ENCODE measurements at places on chromosomes 1 and 21. TPM values are rescaled to one million over a fixed set of nuclear protein-coding genes. Genes with fewer than 3 reads are reported as not detected.

- DNase-seq, result no peak
Observed at GRCh38 chr1:40982721-40983120, 3.2 kb downstream of the CTPS1 start.

- DNase-seq, result no peak
Observed at GRCh38 chr1:228236744-228237143, 28.9 kb downstream of the OBSCN start.

- no peak for DNase-seq
Observed at GRCh38 chr1:110424699-110425611, 17.5 kb upstream of the LAMTOR5 start.

- no peak for DNase-seq
Observed at GRCh38 chr1:31218705-31219104, 21.0 kb downstream of the NKAIN1 start.

- DNase-seq, result no peak
Observed at GRCh38 chr1:43878440-43878839, 55.2 kb upstream of the ARTN start.

- DNase-seq, result no peak
Observed at GRCh38 chr1:154913273-154913672, 23.2 kb downstream of the PMVK start.

GRCh38 chr1:107057197-107058133 lies 991 bp downstream of the PRMT6 start:
- peak; percentile 78 for DNase-seq

DNA sequence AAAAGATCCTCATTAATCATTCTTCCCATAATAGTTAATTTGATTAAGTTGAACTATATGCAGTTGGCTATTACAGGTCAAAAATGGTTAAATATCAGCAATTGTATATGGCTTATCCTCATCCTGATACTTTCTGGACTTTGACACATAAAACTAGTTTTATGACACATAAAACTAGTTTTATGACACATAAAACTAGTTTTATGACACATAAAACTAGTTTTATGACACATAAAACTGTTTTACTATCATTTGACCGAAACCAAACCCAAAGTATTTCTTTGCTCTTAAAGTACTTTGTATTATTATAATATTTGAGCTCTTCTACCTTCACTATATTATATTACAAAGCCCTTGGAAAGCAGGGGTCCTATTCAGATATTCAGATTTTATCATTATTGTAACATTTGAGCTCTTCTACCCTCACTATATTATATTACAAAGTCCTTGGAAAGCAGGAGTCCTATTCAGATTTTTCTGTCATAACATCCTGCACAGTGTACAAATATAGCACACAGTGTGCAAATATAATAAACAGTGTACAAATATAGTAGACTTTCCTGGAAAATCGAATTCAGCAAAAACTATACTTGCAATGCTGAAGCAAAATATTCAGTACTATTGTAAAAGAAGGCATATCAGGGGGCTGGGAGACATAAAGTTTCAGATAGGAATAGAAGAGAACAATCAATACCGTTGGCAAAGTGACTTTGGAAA lies 53.0 kb downstream of the NVL start:
- DNase-seq, result no peak

GRCh38 chr1:167532375-167532774 lies 14.0 kb upstream of the CD247 start:
- no peak for DNase-seq

DNA sequence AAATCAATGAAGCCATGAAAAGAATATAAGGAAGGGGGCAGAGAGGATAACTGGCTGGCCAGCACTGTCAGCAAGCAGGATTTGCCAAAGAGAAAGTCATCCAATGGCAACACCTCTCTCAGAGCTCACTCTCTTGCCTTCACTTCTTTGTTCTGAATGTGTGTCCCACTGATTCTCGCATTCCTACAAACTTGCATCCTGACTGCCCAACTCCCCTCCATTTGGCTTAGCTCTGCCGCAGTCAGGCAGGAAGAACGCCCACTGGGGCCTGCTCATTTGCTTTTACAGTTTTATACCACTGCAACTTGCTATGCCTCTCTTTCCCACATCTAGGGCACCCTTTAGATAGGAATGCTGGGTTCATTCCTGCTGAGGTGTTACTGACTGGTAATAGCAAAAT lies 364.2 kb upstream of the ST6GALNAC5 start:
- no peak for DNase-seq

DNA sequence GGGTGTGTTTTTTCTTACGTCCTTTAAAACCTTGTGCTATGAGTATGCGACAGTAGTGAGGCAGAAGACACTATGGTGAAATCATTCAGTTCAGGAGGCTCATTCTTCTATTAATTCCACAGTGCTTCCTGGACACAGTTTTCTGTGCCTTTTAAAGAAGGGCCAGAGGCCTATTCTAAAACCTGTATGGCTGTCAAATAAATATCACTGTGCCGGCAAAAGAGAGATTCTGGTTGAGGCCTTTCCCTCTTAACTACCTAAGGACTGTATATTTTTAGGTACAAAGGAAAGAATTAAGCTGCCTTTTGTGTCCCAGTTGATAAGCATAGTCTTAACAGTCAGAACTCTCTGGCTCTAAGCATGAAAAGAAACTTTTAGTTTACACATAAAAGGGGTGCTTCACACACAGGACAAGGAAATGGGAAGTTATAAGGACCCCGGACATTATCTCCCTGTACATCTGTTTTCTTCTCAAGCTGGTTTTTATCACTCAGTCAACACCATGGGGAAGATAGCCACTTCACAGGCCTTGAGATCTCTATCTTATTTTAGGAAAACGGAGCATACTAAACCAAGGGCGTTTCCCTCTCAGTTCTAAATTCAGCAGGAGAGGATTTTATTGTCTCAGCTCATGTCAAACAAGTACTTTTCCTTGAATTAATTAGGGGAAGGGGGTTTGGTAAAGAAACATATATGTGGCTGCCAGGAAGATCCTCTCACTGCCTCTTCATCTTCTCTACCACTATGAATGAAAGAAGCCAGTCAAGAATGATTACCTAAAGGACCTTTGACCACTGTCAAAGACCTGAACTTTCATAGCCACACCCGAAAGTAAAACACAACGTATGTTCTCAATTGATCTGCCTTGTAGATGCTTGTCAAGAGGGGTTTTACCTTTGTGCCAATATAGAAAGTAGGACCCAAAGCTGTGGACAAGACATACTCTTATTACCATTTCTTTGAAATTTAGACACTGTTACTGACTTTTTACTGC lies 71.4 kb upstream of the HSPA13 start:
- no peak for DNase-seq

GRCh38 chr1:27548136-27548853 lies 55.6 kb downstream of the AHDC1 start:
- no peak for DNase-seq

DNA sequence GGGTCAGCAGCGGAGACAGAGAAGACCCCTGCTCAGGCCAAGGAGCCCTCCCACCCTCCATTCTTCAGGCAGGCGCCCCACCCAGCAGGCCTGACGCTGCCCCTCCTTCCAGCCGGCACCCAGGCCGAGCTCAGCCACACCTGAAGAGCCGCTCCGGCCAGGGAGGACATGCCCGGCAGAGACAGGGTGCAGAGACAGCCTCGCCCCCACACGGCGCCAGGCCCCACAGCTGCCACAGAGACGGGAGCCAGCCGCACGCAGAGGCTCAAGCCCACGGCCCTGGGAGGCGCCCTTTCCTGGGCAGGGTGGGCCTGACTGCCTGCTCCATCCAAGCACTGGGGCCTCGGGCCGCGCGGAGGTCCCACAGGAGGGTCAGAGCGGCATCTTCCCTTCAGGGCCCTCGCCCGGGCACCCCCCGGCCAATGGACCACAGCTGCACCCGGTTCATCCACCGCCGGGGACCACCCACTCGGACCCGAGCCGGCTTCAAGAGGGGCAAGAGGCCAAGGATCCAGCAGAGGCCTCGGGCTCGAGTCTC lies 5.2 kb downstream of the TTLL10 start:
- no peak for DNase-seq

GRCh38 chr1:234755449-234755863 lies 145.5 kb upstream of the IRF2BP2 start:
- peak; percentile 91 for DNase-seq

DNA sequence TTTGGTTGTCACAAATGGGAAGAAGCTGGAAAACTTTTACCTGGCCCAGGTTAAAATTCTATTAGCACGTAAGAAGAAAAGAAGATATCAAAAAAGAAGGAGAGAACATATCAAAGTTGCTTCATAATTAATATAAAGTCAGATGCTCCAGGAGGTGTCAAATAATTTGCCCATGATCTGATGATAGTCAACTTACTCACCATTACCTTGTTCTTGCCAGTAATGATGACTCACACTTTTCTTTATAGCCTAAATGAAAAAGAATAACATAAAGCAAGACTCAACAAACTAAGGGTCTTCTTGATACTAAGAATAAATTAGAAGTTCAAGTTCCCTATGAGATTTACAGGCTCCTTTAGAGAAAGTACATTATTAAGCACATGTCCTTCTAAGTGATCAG lies 580.4 kb downstream of the TTLL7 start:
- no peak for DNase-seq

GRCh38 chr1:239735111-239735510 lies 348.7 kb downstream of the CHRM3 start:
- no peak for DNase-seq

DNA sequence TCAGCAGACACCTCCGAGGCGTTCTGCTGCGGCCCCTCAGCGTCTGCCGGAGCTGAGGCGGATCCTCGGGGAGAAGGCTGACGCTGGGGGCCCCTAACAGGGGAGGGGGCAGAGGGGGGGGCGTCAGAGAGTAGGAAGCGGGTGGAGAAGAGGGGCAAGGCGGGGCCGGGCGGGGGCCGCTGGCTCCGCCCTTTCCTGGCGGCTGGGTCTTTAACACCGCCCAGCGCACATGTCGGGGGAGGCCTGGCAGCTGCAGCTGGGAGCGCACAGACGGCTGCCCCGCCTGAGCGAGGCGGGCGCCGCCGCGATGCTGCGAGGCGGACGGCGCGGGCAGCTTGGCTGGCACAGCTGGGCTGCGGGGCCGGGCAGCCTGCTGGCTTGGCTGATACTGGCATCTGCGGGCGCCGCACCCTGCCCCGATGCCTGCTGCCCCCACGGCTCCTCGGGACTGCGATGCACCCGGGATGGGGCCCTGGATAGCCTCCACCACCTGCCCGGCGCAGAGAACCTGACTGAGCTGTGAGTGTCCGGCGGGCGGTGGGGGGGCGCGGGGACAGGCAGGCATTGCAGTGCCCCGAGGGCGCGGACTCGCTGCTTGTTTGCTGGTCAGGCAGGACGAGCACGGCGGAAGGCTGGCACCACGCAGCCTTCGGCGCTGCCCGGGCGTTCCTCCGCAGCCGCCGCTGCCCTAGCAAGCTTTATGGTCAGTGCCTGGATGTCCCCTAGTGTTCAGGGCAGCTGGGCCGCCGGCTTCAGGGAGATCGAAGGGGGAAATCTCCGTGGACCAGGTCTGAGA lies at the start of gene NTRK1:
TSS of gene NTRK1 (plus strand) at position 238 of the 796 bp plus-strand sequence. CDS start at position 308, 70 bp downstream.
- DNase-seq, result no peak

- DNase-seq, result no peak
Observed at GRCh38 chr1:58979086-58979485, 195.2 kb upstream of the JUN start.

GRCh38 chr1:1541956-1542765 lies 1.7 kb upstream of the TMEM240 start:
- DNase-seq, result no peak

DNA sequence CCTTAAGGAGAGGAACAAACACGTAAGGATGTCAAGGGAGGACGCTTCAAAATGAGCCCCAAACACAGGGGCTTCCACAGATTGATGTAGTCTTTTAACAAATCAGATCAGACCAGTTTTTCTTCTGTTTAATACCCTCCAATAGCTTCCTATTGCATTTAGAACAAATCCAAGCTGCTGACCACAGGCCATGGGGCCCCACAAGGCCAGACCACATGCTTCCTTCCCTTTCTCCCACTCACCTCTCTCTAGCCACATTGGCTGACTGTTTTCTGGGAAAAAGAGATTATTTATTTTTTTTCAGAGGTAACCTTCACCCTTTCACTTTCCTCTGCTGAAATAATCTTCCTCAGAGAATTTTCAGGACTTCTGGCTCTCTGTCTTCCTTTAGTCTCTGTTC lies 380.6 kb downstream of the SIPA1L2 start:
- no peak for DNase-seq

DNA sequence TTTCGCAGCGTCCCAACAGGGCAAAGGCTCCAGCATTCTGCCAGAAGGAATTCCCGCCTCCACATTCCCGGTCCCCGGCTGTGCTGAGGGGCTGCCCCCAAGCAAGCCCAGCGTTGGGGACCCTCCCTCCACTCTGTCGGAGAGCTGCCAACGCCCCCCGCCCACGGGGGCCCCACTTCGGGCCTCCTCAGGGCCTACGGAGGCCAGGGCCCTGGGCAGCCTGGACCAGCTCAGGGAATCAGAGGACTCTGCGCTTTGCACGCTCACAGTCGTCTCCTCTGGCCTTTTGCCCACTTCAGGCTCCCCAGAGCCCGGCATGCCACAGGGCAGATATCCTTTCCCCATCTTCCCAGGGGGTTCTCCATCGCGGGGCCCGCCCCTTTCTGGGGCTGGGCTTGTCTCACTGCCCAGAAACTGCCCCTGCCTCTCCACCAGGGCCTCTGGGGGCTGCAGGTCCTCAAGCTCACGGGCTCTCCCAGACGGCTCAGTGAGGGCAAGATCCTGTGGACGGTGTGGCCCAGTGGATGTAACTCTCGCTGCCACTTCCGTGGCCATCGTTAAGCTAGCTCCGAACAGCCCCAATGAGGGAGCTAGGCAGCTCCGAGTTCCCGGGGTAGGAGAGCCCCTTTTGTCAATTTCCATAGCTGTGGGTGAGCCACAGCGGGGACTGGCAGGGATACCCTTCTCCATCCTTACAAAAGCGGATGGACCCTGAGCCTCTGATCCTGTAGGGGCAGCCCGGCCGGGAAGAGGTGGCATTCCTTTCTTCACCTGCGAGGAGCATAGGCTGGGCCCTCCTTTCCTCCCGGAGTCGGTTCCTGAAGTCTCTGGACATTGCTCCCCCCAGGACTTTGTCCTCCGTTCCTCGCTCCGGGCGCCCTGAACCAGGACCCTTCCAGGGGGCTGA lies 2.8 kb downstream of the ITPKB start:
- peak; percentile 71 for DNase-seq

- peak; percentile 85 for DNase-seq
Observed at GRCh38 chr21:27700974-27701614, 734.2 kb upstream of the ADAMTS5 start.

GRCh38 chr1:225143001-225143400 lies 213.5 kb downstream of the DNAH14 start:
- no peak for DNase-seq

DNA sequence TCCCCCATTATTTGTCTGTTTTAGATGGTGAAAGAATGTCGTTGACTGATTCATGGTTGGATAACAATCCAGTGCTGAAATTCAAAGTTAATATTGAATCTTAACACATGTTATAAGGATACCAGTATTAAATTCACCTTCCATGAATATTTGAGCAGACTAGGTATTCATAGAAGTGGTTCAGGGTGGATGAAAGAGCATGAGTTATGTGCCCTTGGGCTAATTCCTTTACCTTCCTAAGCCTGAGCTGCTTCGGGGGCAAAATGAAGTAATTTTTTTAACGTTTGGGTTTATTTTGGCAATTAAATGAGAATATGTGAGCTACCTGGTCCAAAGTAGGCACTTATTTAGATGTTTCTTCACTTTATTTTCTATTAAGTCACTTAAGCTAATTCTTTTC lies 2.7 kb upstream of the PLPPR5 start:
- no peak for DNase-seq

LHX8 gene
- total RNA-seq, result not detected

S100A7A gene
- 0.10 TPM for total RNA-seq

LY9 gene
- not detected for total RNA-seq

SGIP1 gene
- 0.10 TPM for total RNA-seq

TLR5 gene
- total RNA-seq, result 13.6 TPM

SLC25A34 gene
- 4.3 TPM for total RNA-seq

ZYG11A gene
- total RNA-seq, result 0.26 TPM

SAMSN1 gene
- 1.9 TPM for total RNA-seq

KRTAP13-2 gene
- total RNA-seq, result not detected

EFCAB7 gene
- total RNA-seq, result 2.8 TPM

CENPF gene
- 5.4 TPM for total RNA-seq

FCAMR gene
- not detected for total RNA-seq

DUSP10 gene
- total RNA-seq, result 18.6 TPM

Measured in suprapubic skin (tissue), 4 donors.